ENCODE measurements at places on chromosomes 5 and 9. TPM values are rescaled to one million over a fixed set of nuclear protein-coding genes. Genes with fewer than 3 reads are reported as not detected.

TMEM215 gene
- not detected for total RNA-seq

SOX30 gene
- total RNA-seq = not detected

GPR21 gene
- 1.8 TPM for total RNA-seq

UQCRQ gene
- total RNA-seq = 294 TPM

NUTM2F gene
- total RNA-seq = not detected

KLHL3 gene
- total RNA-seq = 0.46 TPM

HINT2 gene
- total RNA-seq = 23.7 TPM

DMRT2 gene
- 3.9 TPM for total RNA-seq
